Esophagus muscularis mucosa (tissue), 4 donors: ENCODE measurements at places on chromosomes 12 and 14.

DNA sequence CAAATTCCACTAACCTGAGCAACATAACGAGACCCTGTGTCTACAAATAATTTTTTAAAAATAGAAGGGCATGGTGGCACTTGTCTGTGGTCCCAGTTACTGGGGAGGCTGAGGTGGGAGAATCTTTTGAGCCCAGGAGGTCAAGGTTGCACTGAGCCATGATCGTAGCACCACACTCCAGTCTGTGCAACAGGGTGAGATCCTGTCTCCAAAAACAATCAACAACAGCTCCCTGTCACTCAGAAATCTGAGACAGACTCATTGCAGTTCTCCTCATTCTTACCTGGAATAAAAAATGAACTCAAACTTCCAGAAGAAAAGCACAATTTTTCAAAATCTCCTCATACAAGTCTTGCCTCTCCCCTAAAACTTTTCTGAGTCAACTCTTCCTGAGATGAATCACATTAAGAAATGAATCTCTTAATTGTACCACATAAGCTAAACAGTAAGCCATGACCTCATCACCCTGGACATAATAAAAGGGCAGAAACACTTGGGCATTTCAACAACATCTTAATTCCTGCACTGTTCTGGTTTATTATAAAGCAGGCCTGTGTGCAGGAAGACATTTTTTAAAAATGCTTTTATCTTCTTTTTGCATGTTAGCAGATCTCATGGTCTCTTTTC is 214.3 kb upstream of the CDKN3 start:
- H3K27ac ChIP-seq: no peak overlapping the region
- H3K4me3 ChIP-seq: no peak overlapping the region
- H3K36me3 ChIP-seq: no peaks in the 10 kb centered on the region
- H3K27me3 ChIP-seq: no peaks in the 10 kb centered on the region
- no peaks in the 10 kb centered on the region for H3K4me1 ChIP-seq
- DNase-seq: no peak

GRCh38 chr12:103457471-103457870 is 38.3 kb downstream of the C12orf42 start:
- H3K27me3 ChIP-seq: no peaks in the 10 kb centered on the region
- H3K27ac ChIP-seq: no peak overlapping the region
- no peak for DNase-seq
- H3K36me3 ChIP-seq: no peaks in the 10 kb centered on the region

GRCh38 chr12:124153392-124153791 is 141.5 kb upstream of the RFLNA start:
- no peak overlapping the region for H3K27ac ChIP-seq
- no peaks in the 10 kb centered on the region for H3K4me1 ChIP-seq
- DNase-seq: no peak

DNA sequence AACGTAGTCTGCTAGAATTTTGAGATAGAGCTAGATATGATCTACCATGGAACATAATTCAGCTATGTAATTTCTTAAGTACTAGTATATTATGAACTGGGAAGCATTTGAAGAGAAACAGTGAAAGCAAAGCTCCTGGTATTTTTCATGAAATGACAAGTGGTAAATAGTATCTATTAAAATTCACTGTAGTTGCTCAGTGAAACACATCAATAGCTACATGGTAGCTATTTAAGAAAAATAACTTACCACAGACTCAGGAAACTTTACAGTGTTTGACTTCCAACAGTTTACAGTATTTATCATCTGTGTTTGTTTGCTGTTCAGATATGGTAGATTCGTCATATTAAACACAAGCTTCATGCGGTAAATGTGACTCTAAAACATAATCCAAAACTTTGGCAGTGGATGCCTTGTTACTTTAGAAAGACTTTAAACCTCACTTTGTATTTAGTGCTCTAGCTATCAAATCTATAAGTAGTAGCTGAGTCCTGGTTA is 25.2 kb downstream of the WNK1 start:
- H3K36me3 ChIP-seq: no peaks in the 10 kb centered on the region
- H3K27me3 ChIP-seq: no peaks in the 10 kb centered on the region
- DNase-seq: no peak
- H3K27ac ChIP-seq: no peak overlapping the region
- peaks cover 68% of the 10 kb centered on the region for H3K4me1 ChIP-seq

- no peaks in the 10 kb centered on the region for H3K27me3 ChIP-seq
- peaks cover 55% of the 10 kb centered on the region for H3K36me3 ChIP-seq
- no peak overlapping the region for H3K4me3 ChIP-seq
- H3K4me1 ChIP-seq: peaks cover 7% of the 10 kb centered on the region
- DNase-seq: no peak
Measured at GRCh38 chr12:131134523-131135310, 181.0 kb downstream of the ADGRD1 start.

- H3K27me3 ChIP-seq: no peaks in the 10 kb centered on the region
- H3K36me3 ChIP-seq: no peaks in the 10 kb centered on the region
- no peak overlapping the region for H3K4me3 ChIP-seq
- DNase-seq: no peak
- peaks cover 36% of the 10 kb centered on the region for H3K4me1 ChIP-seq
Measured at GRCh38 chr12:94267921-94268471, 119.6 kb downstream of the PLXNC1 start.

DNA sequence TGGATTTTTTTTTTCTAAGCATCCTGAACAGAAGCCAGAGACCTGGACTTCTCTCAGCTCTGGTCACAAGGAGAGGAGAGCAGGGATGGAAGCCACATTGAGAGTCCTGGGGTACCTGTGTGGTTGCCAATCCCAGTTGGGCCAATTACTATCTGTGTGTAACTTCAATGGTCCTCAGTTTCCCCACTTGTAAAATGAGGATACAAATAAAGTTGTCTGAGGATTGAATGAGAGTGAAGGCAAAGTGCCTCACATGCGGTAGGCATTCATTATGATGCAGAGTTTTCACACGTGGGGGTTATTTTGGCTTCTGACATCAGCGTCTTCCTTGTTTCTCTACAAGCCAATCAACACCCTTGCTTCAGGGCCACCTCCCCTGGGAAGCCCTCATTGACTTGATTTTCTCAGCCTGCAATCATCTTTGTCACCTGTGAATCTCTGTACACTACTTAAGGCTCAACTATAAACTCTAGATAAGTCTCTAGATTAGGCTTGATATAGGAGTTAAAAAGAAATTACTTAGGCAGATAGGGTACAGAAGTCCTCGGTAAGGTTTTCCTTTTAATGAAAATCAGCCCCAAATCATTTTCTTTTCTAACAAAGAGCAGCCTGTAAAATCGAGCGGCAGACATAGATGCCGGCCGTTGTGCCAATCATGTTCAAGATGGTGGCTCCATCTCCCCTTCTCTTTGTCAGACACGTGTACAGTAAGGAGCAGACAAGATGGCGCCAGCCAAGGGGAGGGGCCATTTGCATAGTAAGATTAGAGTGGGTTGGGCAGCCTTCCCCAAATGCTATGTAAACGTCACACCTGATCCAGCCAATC is 37.8 kb upstream of the FICD start:
- no peaks in the 10 kb centered on the region for H3K4me1 ChIP-seq
- no peak for DNase-seq

- no peak for DNase-seq
- H3K36me3 ChIP-seq: no peaks in the 10 kb centered on the region
- H3K27me3 ChIP-seq: no peaks in the 10 kb centered on the region
- H3K27ac ChIP-seq: no peak overlapping the region
- no peak overlapping the region for H3K4me3 ChIP-seq
Measured at GRCh38 chr12:107818984-107819383, 44.5 kb downstream of the ASCL4 start.

GRCh38 chr14:21352587-21352986 is 31.2 kb downstream of the SUPT16H start:
- no peak for DNase-seq
- H3K27ac ChIP-seq: no peak overlapping the region
- no peak overlapping the region for H3K4me3 ChIP-seq
- no peaks in the 10 kb centered on the region for H3K27me3 ChIP-seq

- peaks cover 9% of the 10 kb centered on the region for H3K4me1 ChIP-seq
- H3K36me3 ChIP-seq: no peaks in the 10 kb centered on the region
- H3K27ac ChIP-seq: no peak overlapping the region
Measured at GRCh38 chr12:94815958-94816357, 165.6 kb upstream of the TMCC3 start.

GRCh38 chr12:68469113-68469512 is 137.0 kb upstream of the MDM1 start:
- H3K4me1 ChIP-seq: no peaks in the 10 kb centered on the region
- no peak overlapping the region for H3K27ac ChIP-seq
- H3K4me3 ChIP-seq: no peak overlapping the region
- no peaks in the 10 kb centered on the region for H3K27me3 ChIP-seq
